ENCODE measurements at places on chromosomes 2 and 18.

- DNase-seq = no peak
These were observed 22.9 kb upstream of the TMEM87B start for GRCh38 chr2:112032224-112032586.

DNA sequence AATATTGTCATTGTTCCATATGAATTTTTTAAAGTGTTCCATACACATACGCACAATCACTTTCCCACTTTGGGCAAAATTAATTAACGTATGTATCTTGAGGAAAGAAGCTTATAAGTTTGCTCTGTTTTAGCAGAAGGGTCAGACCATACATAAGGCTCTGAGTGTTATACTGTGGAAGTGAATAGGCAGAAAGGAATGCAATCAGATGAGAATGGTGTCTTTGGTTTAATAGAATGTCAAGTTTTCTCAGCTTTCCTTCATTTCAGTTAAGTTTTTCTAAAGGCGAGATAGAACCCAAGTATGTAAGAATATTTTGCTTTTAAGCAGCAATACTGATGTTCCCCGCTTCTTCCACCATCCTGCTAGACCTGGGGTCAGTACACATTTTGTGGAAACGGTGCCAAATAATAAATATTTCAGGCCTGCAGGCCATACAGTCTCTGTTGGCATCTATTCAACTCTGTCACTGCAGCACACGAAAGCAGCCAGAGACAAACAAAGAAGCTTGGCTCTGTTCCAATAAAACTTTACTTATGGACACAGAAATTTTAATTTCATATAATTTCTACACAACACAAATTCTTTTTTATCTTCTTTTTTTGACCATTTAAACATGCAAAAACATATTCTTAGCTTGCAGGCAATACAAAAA lies 100.6 kb downstream of the UPP2 start:
- DNase-seq = no peak

GRCh38 chr2:34848691-34849090 lies 1249.6 kb upstream of the FAM98A start:
- no peak for DNase-seq

GRCh38 chr18:60372596-60372995 lies at the start of gene MC4R:
TSS of gene MC4R (minus strand) at chr18:60372775. CDS start at chr18:60372349, 426 bp downstream.
- DNase-seq = no peak

DNA sequence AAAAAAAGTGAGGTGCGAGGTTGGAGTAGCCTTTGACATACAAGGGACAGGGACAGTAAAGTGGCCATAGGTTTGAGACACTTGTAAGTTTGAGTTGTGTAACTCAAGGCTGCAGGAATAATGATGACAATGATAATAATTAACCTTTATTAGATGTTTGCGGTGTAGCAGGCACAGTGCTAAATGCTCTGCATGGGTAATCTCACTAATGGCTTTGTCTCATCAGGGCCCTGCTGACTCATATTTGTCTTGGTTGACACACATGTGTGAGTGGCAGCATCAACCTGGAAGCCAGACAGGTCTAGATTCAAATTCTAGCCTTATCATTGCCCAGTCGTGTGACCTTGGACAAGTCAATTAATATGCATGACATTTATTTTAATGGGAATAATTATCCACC lies 126.2 kb downstream of the FSHR start:
- DNase-seq = no peak

- no peak for DNase-seq
These were observed 88.0 kb upstream of the RAB27B start for GRCh38 chr18:54740136-54740846.

- no peak for DNase-seq
These were observed 53.3 kb downstream of the FTCDNL1 start for GRCh38 chr2:199797431-199798403.

DNA sequence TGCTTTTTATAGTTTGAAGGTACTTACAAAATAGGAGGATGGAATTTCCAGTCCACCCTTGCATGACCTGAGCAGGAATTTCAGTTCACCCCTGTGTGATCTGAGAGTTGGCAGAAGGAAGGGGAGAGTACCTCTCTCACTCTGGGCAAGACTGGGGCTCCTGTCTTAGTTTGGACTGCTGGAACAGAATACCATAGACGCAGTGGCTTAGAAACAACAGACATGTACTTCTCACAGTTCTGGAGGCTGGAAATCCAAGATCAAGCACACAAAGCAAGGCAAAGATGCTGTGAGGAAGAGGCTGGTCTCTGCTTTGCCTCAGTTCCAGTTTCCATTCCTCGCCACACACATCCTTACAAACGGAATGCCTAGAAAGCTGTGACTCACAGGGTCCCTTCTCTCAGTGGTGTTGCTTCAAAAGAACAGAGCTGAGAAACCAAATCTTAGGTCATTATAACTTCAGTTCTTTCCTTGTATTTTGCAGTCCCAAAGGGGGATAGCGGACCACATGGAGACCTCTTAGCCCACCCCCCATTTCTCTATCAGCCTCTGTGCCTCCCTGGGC lies 108.8 kb upstream of the HAAO start:
- no peak for DNase-seq

DNA sequence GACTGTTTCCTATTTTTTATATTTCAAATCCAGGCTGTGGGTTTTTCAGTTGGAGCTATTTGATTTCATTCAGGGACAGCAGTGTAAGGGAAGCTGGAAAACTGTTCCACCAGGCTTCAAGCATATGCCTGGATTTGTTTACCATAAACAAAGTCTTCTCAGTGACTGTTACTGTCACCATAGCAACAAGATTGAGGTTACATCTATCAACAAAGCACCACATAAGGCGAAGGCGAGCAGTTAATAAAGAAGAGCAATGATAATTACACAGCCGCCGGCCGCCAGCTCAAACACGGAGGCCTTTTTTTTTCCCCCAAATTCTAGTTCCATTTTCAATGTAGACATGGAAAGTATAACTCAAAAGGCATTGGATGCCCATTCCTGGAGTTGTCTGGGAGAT lies 553.7 kb upstream of the SYT4 start:
- no peak for DNase-seq

- DNase-seq = no peak
These were observed 3.0 kb downstream of the MEIS1 start for GRCh38 chr2:66437691-66438497.

GRCh38 chr2:108909275-108909823 lies 79.7 kb downstream of the EDAR start:
- no peak for DNase-seq

GRCh38 chr2:211367293-211367692 lies 810.9 kb downstream of the CPS1 start:
- no peak for DNase-seq

GRCh38 chr18:8460748-8461147 lies 148.5 kb upstream of the RAB12 start:
- DNase-seq = no peak

DNA sequence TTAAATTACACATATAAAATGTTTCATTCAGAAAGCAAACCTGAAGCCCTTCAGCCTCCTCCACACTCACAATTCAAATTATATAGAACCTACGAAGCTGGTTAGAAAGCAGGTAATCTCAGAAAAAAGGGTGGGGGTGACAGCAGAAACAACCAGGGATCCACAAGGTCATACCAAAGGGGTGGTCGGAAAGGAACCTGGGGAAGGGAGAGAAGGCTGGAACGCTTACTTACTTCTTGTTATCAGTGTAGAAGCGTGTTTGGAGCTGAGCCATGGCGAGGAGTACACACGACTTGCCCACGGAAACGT lies 316 bp downstream of the WDR12 start:
- no peak for DNase-seq

DNA sequence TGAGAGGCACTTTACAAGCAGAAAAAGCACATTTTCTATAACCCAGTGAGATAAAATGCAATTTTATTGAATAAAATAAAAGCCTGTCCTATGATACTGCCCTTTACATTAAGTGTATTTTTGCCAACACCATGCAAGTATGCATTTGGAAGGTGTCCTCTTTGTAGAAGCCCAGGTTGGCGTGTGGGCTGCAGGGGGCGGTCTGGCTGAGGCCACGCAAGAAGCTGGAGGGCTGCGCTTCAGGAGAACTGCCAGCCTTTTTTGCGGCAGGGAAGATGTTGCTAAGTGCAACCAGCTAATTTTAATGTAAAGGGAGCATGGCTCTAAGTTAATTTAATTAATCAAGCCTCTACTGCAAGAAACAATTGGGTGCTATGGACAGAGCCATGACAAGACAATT lies 562.8 kb upstream of the SALL3 start:
- DNase-seq = no peak

GRCh38 chr18:75533950-75534349 lies 106.4 kb upstream of the SMIM21 start:
- no peak for DNase-seq

DNA sequence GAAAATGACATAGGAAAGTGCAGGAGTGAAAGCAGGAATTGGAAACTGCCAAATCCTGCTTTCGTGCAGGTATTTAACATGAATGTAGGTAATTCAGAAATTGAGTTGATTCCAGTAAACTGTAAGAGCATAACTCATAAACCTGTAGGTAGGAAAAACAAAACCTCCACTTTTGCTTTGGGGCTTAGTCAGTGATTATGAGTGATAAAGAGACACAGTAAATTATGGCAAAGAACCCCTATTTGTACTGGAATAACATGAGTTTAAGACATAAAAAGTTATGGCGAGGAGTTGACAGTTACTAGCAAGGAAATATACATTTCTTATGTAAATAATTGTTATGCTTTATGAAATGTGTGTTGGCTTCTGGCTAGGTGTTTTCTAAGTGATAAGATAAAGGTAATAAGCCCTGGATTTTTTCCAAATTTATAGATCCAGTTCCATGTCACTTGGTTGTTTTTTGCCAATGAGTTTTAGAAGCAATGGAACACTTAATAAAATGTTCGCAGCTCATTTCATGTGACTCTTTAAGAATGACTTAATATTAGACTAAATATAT lies 17.3 kb downstream of the MAP3K20 start:
- no peak for DNase-seq

DNA sequence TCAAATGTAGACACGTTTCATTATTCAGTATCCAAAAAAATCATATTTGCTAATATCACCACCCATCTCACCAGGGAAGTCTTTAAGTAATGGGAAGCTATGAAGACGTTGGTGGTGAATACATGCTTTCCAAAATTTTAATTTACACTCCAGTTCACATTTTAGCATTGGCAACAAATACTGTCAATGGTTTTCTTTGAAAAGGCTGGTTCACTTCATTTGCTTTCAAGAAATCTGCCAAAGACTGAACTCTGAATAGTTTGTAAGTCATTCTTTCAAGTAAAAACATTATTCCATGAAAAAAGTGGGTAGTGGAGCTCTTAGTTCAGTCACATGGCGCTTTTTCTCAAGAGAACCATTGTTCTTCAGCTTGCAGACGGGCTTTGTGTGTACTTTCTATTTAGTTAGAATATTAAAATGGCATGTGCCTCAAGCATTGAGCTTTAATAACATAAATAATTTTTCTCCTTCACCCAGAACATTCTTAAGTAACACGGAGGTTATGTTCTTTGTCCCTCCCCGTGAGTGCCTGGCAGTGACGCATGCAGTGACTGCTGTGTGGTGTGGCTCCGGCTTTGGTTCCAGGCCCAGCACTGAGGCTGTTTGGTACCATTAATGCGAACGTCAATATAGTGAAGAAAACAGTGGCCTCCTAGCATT lies 300.0 kb upstream of the HDAC4 start:
- DNase-seq = no peak

DNA sequence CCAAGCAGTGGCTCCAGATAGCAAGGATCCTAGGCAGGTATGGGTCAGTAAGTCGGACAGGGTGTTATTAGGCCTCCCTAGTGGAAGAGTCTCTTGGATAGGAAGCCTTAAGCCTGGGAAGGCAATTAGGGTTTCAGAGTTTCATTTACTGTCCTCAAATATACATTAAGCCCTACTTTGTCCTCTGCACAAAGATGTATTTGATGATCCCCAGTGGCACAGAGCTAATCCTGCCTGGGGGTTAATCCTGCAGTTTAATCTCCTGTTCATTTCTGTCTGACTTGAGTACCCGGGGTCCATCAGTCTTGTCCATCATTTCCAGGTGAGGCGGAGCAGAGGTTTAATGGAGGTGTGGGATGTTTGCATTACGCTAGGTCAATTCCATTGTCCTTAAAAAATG lies 62.0 kb downstream of the MTCL1 start:
- DNase-seq = no peak

GRCh38 chr2:10303694-10304378 lies 1.1 kb downstream of the HPCAL1 start:
- no peak for DNase-seq

DNA sequence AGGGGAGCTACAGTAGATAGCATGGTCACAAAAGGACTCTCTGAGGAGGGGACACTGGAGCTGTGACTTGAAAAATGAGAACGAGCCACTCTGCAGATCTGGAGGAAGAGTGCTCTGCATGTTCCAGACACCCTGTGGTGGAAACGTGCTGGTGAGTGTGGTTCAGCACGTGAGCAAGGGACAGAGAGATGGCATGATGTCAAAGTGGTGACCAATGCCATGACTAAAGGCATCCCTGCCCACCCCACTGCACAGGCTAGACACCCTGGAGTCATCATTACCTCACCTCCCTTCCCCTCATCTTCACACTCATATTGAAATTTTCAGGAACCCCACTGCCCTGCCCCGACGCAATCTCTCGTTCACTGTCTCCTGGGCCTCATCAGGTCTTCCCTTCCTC lies 56.5 kb downstream of the SLC4A5 start:
- DNase-seq = no peak

- DNase-seq = no peak
These were observed 33.1 kb upstream of the POLE4 start for GRCh38 chr2:74925361-74925786.

- no peak for DNase-seq
These were observed 197.4 kb downstream of the SH3BP4 start for GRCh38 chr2:235149240-235149659.

DNA sequence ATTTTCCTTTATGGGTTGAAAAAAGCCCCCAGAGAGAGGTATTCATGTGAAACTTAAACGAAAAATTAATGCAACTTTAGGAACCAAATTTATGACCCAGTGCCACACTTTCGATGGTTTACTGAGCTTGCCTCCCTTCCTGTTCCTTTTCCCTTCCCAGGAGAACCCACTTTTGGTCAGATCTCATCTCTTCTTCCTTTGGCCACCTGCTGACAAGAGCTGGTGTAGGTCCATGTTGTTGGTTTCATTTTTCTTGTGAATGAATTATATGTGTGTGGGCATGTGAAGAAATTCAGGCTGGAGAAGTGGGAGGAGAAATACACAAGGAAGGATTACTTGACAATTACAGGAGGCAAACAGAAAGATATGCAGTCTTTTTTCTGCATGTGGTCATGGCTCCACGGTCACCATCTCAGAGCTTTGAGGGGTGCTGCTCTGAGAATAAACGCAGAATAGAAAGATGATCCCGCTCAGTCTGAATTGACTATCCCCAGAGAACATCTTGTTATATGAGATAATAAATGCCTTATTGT lies 111.3 kb upstream of the TCF4 start:
- DNase-seq = no peak

GRCh38 chr2:241356871-241357260 lies 781 bp downstream of the FARP2 start:
- DNase-seq = no peak

- no peak for DNase-seq
These were observed 1.4 kb upstream of the NRP2 start for GRCh38 chr2:205680903-205681302.

GRCh38 chr2:46487667-46488335 lies 8.4 kb downstream of the TMEM247 start:
- DNase-seq = no peak

All from T-helper 17 cell (primary cell).